GM23338 (cell line): ENCODE measurements at places on chromosomes 3 and 15. TPM values are rescaled to one million over a fixed set of nuclear protein-coding genes. Genes with fewer than 3 reads are reported as not detected.

- no peak for DNase-seq
- H3K4me3 ChIP-seq, result no peak overlapping the region
- H3K27me3 ChIP-seq, result no peaks in the 10 kb centered on the region
- peak overlapping the region; percentile 60 for H3K27ac ChIP-seq
Measured at GRCh38 chr15:92157666-92158298, 235.9 kb upstream of the ST8SIA2 start.

DNA sequence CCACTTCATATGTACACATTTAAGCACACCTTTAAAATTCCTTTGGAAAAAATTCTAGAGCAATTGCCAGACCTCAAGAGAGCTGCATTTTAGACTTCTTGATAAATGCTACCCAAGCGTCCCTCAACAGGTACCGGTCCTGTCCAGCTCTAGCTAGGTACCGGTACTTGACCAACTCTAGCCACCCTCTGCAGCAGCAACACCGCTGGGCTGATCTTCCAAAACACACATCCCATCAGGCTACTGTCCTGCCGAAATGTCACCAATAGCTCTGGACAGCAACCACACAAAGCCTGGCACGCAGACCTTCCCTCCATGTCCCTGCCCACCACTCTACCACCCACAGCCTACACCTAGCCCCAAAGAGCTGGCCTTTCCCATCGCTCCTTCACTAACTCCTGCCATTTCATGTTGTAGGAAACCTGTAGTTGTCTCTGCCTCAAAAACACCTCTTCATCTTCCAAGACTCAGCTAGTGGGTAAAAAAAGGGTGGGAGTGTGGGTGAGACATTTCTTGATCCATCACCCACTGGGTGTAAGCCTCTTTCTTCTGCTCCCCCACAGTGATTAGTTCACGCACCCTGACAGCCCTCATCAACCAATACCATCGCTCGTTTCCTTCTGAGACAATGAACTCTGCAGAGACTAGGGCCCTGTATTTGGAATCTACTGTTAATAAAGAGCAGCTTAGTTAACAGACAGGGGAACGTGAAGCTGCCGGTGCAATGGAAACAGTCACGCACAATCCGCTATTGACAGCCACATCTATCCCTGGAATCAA, 6.8 kb downstream of the CHSY1 start:
- no peaks in the 10 kb centered on the region for H3K27me3 ChIP-seq
- peaks cover 62% of the 10 kb centered on the region for H3K4me1 ChIP-seq
- H3K27ac ChIP-seq, result peak overlapping the region; percentile 40; the same call in 1 of the 2 replicates
- DNase-seq, result no peak

ERC2 gene
- total RNA-seq, result 11.8 and 12.2 TPM in 2 replicates

ITIH3 gene
- 0.31 TPM in 1 of 2 replicates, not detected in the other for total RNA-seq

DNA sequence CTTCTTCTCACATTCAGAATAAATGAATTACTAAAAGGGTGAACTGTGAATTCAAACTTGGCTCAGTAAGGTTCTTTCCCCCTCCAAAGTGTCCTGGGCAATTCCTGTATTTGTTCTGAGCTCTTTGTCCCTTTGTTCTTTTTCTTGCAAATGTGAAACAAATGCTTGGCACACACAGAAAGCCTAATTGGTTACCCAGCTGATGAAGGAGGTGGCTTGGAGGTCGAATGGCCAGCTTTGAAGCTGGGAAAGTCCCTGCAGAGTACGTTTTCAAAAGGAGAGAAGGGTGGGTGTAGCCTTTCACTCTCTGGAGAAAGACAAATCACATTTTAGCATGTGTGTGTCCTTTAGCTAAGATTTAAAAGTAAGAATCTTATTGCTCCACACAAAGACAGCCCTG, 154.4 kb downstream of the PEX5L start:
- peak overlapping the region; percentile 67; the same call in 1 of the 2 replicates for H3K27ac ChIP-seq
- peaks cover 23% of the 10 kb centered on the region for H3K4me1 ChIP-seq
- H3K4me3 ChIP-seq, result no peak overlapping the region
- DNase-seq, result peak; percentile 83
- no peaks in the 10 kb centered on the region for H3K27me3 ChIP-seq

DNA sequence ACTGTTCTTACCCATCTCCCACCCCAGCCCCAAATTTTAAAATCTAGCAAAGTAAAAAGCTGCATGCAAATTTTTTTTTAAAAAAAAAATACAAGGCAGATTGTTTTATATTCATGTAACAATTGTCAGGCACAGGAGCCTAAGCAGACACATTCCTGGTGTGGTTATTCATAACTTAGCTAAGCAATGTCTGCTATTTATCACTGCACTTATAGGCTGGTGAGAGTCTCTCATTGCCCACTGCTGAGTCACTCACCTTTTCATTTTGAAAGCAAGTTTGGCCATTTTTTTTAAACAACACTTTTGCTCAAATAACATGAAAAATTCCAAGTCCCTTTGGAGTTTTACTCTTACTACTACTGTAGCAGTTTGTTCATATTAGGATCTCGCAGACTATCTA, 413.9 kb downstream of the RBMS3 start:
- H3K27ac ChIP-seq, result peak overlapping the region; percentile 46; the same call in 1 of the 2 replicates
- no peaks in the 10 kb centered on the region for H3K36me3 ChIP-seq
- H3K4me3 ChIP-seq, result no peak overlapping the region
- DNase-seq, result peak; percentile 48

DNA sequence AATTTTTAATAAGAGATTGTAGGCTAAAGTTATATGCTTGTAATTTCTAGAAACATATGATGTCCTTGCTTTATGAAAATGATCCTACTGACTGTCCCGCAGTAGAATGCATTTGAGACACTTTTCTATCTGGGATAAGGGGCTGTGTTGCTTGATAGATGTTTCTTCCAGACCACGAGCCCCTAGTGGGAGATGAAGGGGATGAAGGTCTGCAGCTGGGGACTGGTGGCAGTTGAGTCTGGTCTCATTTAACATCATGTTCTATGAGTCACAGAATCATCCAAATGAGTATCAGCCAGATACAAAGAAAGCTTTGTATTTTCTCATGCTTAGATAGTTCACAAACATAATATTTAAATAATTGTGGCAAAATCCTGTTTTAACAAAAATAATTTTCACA, 84.3 kb upstream of the PRTG start:
- H3K27ac ChIP-seq, result no peak overlapping the region
- H3K4me1 ChIP-seq, result no peaks in the 10 kb centered on the region
- H3K4me3 ChIP-seq, result no peak overlapping the region
- no peaks in the 10 kb centered on the region for H3K27me3 ChIP-seq

DNA sequence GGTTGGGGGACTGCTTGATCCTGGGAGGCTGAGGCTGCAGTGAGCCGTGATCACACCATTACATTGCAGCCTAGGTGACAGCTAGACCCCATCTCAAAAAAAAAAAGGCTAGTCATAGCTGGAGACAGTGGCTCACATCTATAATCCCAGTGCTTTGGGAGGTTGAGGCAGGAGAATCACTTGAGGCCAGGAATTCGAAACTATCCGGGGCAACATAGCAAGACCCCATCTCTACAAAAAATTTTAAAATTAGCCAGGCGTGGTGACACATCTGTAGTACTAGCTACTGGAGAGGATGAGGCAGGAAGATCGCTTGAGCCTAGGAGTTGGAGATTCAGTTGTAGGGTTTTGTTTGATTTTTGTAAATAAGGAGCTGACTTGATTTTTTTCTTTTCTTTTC, 45.6 kb downstream of the KNL1 start:
- no peaks in the 10 kb centered on the region for H3K36me3 ChIP-seq
- no peak overlapping the region for H3K4me3 ChIP-seq
- no peaks in the 10 kb centered on the region for H3K27me3 ChIP-seq
- no peaks in the 10 kb centered on the region for H3K4me1 ChIP-seq

GRCh38 chr3:151926956-151927355, 53.5 kb downstream of the SUCNR1 start:
- H3K27ac ChIP-seq, result no peak overlapping the region
- no peaks in the 10 kb centered on the region for H3K27me3 ChIP-seq
- no peaks in the 10 kb centered on the region for H3K36me3 ChIP-seq
- no peaks in the 10 kb centered on the region for H3K4me1 ChIP-seq
- DNase-seq, result no peak

DNA sequence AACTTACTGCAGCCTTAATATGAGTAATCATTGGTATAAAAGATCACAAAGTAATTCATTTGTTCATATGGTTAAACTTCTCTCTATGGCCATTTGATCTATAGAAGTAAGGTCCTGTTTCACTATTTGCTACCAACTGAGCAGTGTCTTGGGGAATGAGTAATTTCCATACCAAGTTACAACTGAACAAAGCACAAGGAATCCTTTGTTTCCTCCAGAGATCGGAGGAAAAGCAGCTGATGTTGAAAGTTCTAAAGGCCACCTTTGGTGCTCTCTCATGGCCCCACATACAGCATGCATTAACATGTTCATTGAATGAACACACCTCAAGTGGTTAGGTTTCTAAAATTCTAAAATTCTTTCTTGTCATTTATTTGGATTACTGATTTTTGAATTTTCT, 7.1 kb upstream of the CNTN3 start:
- no peaks in the 10 kb centered on the region for H3K36me3 ChIP-seq
- no peak overlapping the region for H3K4me3 ChIP-seq
- no peak overlapping the region for H3K27ac ChIP-seq

DNA sequence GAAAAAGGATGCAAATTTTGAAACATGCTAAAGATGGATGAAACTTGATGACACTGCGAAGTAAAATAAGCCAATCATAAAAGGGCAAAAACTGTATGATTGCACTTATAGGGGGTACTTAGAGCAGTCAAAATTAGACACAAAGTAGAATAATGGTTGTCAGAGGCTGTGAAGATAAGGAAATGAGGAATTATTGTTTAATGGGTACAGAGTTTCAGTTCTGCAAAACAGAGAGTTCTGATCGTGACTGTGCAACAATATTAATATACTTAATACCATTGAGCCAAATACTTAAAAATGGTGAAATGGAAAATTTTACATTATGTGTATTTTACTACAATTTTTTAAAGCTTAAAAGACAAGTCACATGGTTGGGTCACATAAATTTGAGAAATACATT, 35.1 kb downstream of the UBE3A start:
- no peaks in the 10 kb centered on the region for H3K36me3 ChIP-seq
- no peak overlapping the region for H3K4me3 ChIP-seq
- peaks cover 37% of the 10 kb centered on the region for H3K4me1 ChIP-seq
- DNase-seq, result no peak
- H3K27ac ChIP-seq, result no peak overlapping the region

DNA sequence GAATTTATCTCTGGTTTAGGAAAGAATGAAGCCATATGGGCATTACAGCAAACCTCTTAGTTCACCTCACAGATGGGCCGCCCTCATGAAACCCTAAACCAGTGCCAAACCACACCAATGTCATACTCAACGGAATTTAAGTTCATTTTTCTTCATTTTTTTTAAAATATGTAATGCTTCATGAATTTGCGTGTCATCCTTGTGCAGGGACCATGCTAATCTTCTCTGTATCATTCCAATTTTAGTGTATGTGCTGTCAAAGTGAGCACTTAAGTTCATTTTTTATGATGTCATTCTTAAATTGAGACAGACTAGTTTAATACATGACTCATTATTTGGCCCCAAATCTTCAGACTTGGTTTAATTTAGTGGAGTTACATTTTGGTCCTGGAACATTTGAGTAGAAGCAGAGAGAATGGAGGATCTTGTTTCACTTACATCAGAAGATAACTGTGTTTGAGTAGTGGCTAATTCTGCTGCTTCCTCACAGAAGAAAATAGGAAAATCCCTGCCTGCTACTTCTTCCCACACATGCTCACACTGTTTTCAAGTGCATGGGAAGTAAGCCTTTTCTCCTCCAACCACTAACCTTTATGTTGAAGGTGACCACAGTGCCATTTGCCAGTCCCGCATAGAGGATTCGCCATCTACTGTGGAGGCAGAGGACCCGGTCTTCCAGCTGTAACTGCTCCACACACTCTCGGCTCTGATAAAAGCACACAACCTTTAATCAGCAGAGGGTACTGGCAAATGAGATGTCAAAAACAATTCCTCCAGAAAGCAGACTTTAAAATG, 63.3 kb downstream of the ZNF106 start:
- DNase-seq, result no peak
- peaks cover 18% of the 10 kb centered on the region for H3K36me3 ChIP-seq
- no peaks in the 10 kb centered on the region for H3K4me1 ChIP-seq
- H3K27me3 ChIP-seq, result no peaks in the 10 kb centered on the region
- no peak overlapping the region for H3K4me3 ChIP-seq

DNA sequence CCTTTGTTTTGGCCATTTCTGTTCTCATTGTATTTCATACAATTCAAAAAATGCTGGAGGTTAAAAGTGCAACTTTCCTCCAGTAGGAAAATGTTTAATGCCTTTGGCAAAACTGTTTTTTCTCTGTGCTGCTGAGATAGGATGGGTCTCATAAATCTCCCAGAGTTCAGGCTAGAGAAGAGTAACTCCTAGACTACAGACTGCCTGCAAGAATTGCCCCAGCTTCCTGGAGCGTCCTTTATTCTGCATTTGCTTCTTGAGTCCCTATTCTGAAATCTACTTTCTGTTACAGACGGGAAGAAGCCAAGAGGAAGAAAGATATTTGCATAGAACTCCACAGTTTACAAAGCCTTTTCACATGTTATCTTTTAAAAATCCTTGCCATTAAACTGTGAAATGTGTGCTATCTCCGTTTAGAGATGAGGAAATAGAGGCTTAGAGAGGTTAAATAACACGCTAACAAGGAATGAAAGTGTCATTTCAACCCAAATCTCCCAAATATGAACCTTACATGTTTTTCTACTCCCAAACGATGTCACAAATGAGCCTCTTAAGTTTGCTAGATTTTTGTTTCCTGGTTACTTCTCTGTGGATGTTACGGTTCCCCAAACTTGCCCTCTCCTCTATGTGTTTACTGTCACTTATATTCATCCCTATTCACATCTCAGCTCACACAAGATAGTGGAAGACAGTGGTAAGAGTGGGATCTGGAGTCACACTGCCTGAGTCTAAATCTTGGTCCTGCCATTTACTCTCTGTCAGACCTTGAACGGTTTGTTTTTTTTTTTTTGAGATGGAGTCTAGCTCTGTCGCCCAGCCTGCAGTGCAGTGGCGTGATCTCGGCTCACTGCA, 17.4 kb downstream of the NANOGP8 start:
- no peak for DNase-seq
- peaks cover 43% of the 10 kb centered on the region for H3K4me1 ChIP-seq
- H3K27ac ChIP-seq, result no peak overlapping the region
- no peak overlapping the region for H3K4me3 ChIP-seq
- no peaks in the 10 kb centered on the region for H3K36me3 ChIP-seq
- H3K27me3 ChIP-seq, result no peaks in the 10 kb centered on the region

GADL1 gene
- 0.35 and 0.97 TPM in 2 replicates for total RNA-seq

DNA sequence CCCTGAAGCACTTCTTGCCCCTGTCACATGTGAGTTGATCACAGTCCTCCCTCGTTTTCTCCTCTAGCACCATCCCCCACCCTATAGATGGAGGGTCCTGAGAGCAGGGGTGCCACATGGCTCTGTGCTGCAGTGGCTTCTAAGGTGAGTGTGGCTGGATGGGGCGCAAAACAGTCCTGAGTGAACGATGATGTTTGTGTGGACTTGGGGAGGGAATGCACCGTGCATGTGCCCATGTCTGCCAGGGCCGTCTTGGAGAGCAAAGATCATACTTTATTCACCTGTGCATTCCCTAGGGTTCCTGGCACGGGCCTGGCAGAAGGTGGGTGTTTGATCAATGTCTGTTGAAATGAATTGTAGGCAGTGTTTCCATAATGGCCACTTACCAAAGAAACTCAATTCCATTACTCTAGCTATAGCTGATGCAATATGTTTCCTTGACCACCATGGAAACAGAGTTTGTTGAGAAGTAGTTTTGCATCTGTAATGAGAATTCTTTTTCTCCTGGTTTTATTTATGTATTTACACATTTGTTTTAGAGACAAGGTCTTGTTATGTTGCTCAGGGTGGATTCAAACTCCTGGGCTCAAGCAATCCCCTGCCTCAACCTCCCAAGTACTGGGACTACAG, 58.0 kb downstream of the ABTB1 start:
- no peak for DNase-seq
- H3K27ac ChIP-seq, result no peak overlapping the region
- H3K27me3 ChIP-seq, result no peaks in the 10 kb centered on the region
- H3K36me3 ChIP-seq, result no peaks in the 10 kb centered on the region

- H3K27me3 ChIP-seq, result no peaks in the 10 kb centered on the region
- H3K4me3 ChIP-seq, result no peak overlapping the region
- no peak overlapping the region for H3K27ac ChIP-seq
- no peak for DNase-seq
- no peaks in the 10 kb centered on the region for H3K36me3 ChIP-seq
Measured at GRCh38 chr15:79463043-79463780, 31.1 kb downstream of the MINAR1 start.
